H1 (cell line): ENCODE measurements at places on chromosomes 5 and 9. TPM values are rescaled to one million over a fixed set of nuclear protein-coding genes. Genes with fewer than 3 reads are reported as not detected.

DNA sequence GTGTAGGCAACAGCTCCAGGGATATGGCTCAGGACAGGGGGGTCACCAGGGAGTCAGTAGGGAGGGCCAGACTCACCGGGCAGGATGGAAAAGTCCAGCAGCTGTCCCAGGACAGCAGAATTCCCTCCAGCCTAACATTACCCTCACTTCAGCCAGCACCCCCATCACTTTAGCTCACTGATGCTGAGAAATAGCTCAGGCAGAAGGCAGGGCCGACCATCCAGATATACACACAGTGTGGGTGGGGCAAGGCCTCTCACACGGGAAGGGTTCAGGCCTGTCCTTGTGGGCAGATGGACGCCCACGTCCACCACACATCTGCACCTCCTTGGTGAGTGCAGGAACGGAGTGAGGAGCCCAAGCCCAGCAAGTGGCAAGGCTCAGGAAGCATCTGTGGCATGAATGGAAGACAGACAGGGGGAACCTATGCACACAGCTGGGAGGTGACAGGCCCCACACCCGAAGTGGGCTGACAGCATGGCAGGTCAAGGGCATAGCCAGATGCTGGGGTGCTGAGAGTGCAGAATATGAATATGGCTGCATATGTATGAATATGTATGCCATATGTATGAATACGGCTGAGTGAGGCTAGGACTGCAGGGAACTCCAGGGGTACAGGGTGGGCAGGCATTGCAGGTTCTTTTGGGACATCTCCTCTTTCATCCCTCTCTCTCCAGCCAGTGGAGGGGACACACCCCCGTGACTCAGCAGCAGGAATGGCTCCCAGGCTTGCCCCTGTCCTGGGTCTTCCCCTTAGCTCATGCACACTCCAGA, 17.0 kb downstream of the BICD2 start:
- no peak overlapping the region for H3K27ac ChIP-seq
- H3K36me3 ChIP-seq, result no peaks in the 10 kb centered on the region
- DNase-seq, result no peak
- no peaks in the 10 kb centered on the region; the same call in none of the 2 replicates for H3K4me1 ChIP-seq
- H3K4me3 ChIP-seq, result no peak overlapping the region

DNA sequence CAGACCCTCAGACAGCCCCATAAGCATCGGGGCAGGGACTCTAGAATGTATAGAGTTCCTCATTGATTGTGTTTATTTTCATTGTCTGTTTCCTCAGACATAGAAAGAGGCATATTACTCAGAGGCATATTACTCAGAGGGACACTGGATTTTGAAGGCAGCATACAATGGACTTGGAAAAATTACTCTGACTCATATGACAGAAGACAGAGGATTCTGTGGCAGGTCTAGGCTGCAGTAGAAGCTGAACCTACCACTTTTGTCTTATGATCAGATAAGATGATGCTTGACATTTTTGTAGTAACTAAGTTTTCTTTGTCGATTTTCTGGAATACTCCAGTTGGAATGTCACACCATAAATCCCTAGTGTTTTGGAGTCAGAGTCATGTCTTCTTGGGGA, 105.2 kb downstream of the ST8SIA4 start:
- no peak overlapping the region for H3K27ac ChIP-seq
- no peaks in the 10 kb centered on the region for H3K36me3 ChIP-seq
- H3K4me3 ChIP-seq, result no peak overlapping the region
- no peaks in the 10 kb centered on the region for H3K27me3 ChIP-seq
- no peak for DNase-seq

DNA sequence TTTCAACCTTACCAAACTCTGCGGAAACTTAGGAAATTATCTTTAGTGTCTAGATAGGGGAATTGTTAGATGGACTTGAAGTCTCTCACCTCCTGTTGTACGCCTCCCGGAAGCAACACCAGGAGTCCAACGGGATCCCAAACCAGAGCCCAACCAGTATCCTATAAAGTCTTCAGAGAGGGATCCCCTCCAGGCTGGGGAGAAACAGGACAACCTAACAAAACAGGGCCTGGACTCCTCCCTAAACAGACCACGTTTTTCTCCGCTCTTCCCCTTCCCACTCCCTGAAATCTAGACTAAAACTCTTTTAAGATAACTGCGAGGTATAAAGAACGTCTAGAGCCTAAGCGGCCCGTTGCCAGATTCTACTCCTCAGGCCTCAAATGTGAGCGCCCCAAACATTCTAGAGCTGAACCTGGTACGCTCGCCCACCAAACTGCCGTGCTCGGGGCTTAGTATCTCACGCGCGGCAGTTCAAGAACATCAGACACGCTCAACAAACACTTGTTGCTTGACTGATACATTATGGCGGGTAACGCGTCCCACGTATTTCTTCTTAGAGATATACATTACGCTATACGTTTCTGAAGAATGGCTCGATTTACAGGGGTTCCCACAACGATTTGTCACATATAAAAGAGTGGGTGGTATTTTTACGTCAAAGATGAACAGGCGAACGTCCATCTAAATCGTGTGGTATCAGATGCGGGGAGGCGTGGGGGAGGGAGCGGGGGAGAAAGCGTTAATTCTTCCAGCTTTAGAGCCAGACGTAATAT, 663 bp upstream of the SMIM27 start:
- no peak for DNase-seq
- no peaks in the 10 kb centered on the region for H3K4me1 ChIP-seq
- peak overlapping the region; percentile 78 for H3K27ac ChIP-seq
- no peaks in the 10 kb centered on the region for H3K27me3 ChIP-seq
- H3K36me3 ChIP-seq, result no peaks in the 10 kb centered on the region

GRCh38 chr9:114592356-114592755, 4.8 kb downstream of the ATP6V1G1 start:
- H3K36me3 ChIP-seq, result peaks cover 39% of the 10 kb centered on the region
- H3K4me1 ChIP-seq, result no peaks in the 10 kb centered on the region
- no peaks in the 10 kb centered on the region for H3K27me3 ChIP-seq
- DNase-seq, result no peak
- no peak overlapping the region for H3K4me3 ChIP-seq
- no peak overlapping the region for H3K27ac ChIP-seq

DNA sequence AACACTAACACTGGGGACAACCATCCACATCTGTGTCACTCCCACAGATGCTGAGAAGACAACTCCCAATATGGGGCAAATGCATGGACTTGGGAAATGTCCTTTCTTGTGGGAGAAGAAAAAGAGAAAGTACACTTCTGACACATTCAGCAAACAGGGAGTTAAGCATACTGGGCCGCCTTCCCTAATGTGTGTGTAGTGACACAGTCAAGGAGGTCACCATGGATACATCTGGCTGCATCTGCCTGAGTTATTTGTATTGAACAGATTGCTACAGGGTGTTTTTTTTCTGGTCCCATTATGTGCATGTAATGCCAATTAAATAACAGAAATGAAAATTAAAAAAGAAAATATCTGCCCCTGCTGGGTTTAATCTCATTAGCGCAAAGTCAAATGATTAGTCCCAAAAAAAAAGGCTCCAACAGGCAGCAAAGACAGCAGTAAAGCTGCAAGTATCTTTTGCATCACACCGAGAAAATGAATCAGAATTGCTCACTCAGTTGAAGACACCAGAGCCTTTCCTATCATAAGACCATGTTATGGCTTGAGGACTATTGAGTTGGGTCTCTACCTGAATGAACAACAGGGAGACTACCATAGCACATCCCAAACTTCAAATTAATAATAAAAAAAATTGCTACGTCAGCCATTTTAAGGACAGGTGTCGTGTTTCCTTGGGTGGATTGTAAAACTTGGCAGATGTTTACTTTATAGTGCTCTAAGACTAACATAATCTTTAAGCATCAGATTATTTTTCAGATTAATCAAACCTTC, 395.9 kb downstream of the DTWD2 start:
- H3K4me3 ChIP-seq, result no peak overlapping the region
- H3K27ac ChIP-seq, result no peak overlapping the region
- no peak for DNase-seq
- no peaks in the 10 kb centered on the region for H3K36me3 ChIP-seq
- no peaks in the 10 kb centered on the region for H3K27me3 ChIP-seq

DNA sequence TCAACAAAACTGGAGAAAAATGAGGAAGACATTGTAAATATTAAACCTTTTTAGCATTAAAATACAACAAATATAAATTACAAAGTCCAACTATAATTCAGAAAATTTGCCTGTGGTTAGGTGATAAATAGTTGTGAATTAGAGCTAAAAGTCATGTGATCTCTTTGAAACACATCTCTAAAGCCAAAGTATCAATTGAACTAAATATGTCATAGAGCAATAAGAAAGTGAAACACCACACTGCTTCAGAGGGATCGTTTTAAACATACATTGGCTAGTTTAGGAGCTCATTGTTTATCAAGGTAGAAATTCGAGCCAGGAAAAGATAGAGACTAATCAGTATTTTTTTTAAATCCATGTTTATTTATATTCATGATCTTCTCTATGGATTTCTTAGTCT, 606.3 kb upstream of the ITGA1 start:
- H3K27me3 ChIP-seq, result no peaks in the 10 kb centered on the region
- no peak overlapping the region for H3K4me3 ChIP-seq
- DNase-seq, result no peak
- H3K36me3 ChIP-seq, result no peaks in the 10 kb centered on the region
- no peak overlapping the region for H3K27ac ChIP-seq

GRCh38 chr9:34994260-34994899, 4.8 kb downstream of the DNAJB5 start:
- no peaks in the 10 kb centered on the region for H3K27me3 ChIP-seq
- peak overlapping the region; percentile 35; the same call in 1 of the 2 replicates for H3K27ac ChIP-seq
- H3K36me3 ChIP-seq, result peaks cover 27% of the 10 kb centered on the region

- no peaks in the 10 kb centered on the region for H3K4me1 ChIP-seq
- no peaks in the 10 kb centered on the region for H3K36me3 ChIP-seq
- H3K4me3 ChIP-seq, result no peak overlapping the region
- no peak overlapping the region for H3K27ac ChIP-seq
- DNase-seq, result no peak
Measured at GRCh38 chr5:58239045-58239444, 220.8 kb downstream of the PLK2 start.

- no peak overlapping the region for H3K27ac ChIP-seq
- H3K4me1 ChIP-seq, result no peaks in the 10 kb centered on the region
- H3K27me3 ChIP-seq, result no peaks in the 10 kb centered on the region
- no peak for DNase-seq
- no peaks in the 10 kb centered on the region for H3K36me3 ChIP-seq
- H3K4me3 ChIP-seq, result no peak overlapping the region
Measured at GRCh38 chr5:87122151-87122977, 145.3 kb upstream of the RASA1 start.

GRCh38 chr9:6355728-6356127, 27.6 kb downstream of the TPD52L3 start:
- no peaks in the 10 kb centered on the region for H3K36me3 ChIP-seq
- no peak for DNase-seq
- H3K27ac ChIP-seq, result no peak overlapping the region
- H3K4me3 ChIP-seq, result no peak overlapping the region

- no peak overlapping the region for H3K4me3 ChIP-seq
- DNase-seq, result no peak
- H3K27me3 ChIP-seq, result no peaks in the 10 kb centered on the region
- no peaks in the 10 kb centered on the region for H3K4me1 ChIP-seq
- no peak overlapping the region for H3K27ac ChIP-seq
Measured at GRCh38 chr5:126233256-126233655, 190.0 kb upstream of the GRAMD2B start.

GRCh38 chr9:99680191-99680590, 141.5 kb upstream of the NR4A3 start:
- no peaks in the 10 kb centered on the region for H3K4me1 ChIP-seq
- H3K27me3 ChIP-seq, result no peaks in the 10 kb centered on the region
- no peak for DNase-seq
- H3K4me3 ChIP-seq, result no peak overlapping the region
- H3K27ac ChIP-seq, result no peak overlapping the region

GRCh38 chr5:74051076-74051475, 425.1 kb downstream of the ARHGEF28 start:
- H3K36me3 ChIP-seq, result no peaks in the 10 kb centered on the region
- no peak for DNase-seq
- H3K27me3 ChIP-seq, result no peaks in the 10 kb centered on the region
- peaks cover 7% of the 10 kb centered on the region for H3K4me1 ChIP-seq

- no peaks in the 10 kb centered on the region for H3K27me3 ChIP-seq
- no peak overlapping the region for H3K27ac ChIP-seq
- H3K36me3 ChIP-seq, result no peaks in the 10 kb centered on the region
- no peaks in the 10 kb centered on the region for H3K4me1 ChIP-seq
- no peak overlapping the region for H3K4me3 ChIP-seq
- no peak for DNase-seq
Measured at GRCh38 chr5:25484391-25484790, 839.6 kb upstream of the CDH10 start.

- no peaks in the 10 kb centered on the region for H3K27me3 ChIP-seq
- no peaks in the 10 kb centered on the region for H3K4me1 ChIP-seq
- no peaks in the 10 kb centered on the region for H3K36me3 ChIP-seq
- H3K27ac ChIP-seq, result no peak overlapping the region
- H3K4me3 ChIP-seq, result no peak overlapping the region
- DNase-seq, result no peak
Measured at GRCh38 chr5:102924963-102925362, 169.9 kb downstream of the PAM start.

DNA sequence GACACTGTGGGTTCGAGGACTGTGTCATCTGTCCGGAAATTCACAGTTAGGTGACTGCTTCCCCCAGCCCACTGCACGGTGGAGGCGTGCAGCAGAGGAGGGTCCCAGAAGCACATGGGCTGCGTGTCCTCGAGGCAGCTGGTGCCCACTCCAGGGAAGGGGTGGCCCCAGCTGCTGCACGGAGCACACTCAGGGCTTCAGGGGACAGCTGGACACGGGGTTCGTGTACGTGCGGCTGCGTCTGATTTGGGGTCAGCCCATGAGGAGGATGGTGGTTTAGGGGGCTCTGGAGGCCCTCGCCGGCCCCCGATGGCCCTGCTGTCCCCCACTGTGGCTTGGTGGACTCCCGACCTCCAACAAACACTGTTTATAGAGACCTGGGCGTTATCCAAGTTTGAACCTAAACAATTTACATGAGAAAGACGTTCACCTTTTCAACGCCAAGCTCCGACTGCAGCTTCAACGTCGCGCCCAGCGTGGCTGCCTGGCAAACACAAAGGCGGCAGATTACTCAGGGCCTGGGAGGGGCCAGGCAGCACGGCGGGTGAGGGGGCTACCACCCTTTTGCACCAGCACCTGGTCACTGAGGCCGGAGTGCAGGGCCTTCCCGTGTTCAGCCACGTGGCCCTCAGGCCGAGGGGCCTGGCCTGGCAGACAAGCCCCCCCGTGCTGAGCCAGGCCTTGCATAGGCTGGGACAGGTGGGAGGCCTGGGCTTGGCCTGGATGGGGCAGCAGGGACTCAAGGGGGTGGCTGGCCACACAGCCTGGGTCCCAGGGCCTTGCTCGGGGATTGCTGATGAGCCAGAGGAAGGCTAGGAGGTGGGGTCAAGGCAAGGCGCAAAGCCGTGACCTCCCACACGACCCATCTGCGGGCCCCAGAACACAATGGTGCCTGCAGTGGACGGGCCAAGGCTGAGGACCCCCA, 55.2 kb downstream of the EXD3 start:
- no peak overlapping the region for H3K27ac ChIP-seq
- no peaks in the 10 kb centered on the region; the same call in 1 of the 2 replicates for H3K4me1 ChIP-seq
- no peaks in the 10 kb centered on the region for H3K27me3 ChIP-seq
- H3K4me3 ChIP-seq, result no peak overlapping the region
- no peak for DNase-seq
- no peaks in the 10 kb centered on the region for H3K36me3 ChIP-seq

FAM153A gene
- total RNA-seq, result not detected in 2 replicates

PAEP gene
- total RNA-seq, result not detected in 2 replicates

AK8 gene
- total RNA-seq, result 0.48 and 0.52 TPM in 2 replicates

SLC36A3 gene
- not detected in 2 replicates for total RNA-seq

SPEF2 gene
- 0.73 and 1.3 TPM in 2 replicates for total RNA-seq

C9orf153 gene
- 0.65 TPM in 1 of 2 replicates, not detected in the other for total RNA-seq

CAMK2A gene
- 0.23 and 0.28 TPM in 2 replicates for total RNA-seq

KIF4B gene
- total RNA-seq, result 0.08 and 0.15 TPM in 2 replicates

FRMPD1 gene
- 0.32 and 0.52 TPM in 2 replicates for total RNA-seq

NME5 gene
- 0.63 and 0.89 TPM in 2 replicates for total RNA-seq

OMD gene
- total RNA-seq, result not detected in 2 replicates

PRDM12 gene
- 0.13 and 0.22 TPM in 2 replicates for total RNA-seq

PCDHGB4 gene
- total RNA-seq, result 7.8 and 9.1 TPM in 2 replicates
